ENCODE measurements at places on chromosomes 1 and 21. TPM values are rescaled to one million over a fixed set of nuclear protein-coding genes. Genes with fewer than 3 reads are reported as not detected.

GRCh38 chr1:182644886-182645285 lies 39.5 kb downstream of the RGS8 start:
- H3K36me3 ChIP-seq, result no peaks in the 10 kb centered on the region
- H3K27me3 ChIP-seq, result peaks cover 3% of the 10 kb centered on the region
- no peak overlapping the region for H3K4me3 ChIP-seq
- H3K4me1 ChIP-seq, result no peaks in the 10 kb centered on the region

Gene RGS13
- polyA plus RNA-seq, result not detected

Gene LRRC38
- polyA plus RNA-seq, result not detected

DNA sequence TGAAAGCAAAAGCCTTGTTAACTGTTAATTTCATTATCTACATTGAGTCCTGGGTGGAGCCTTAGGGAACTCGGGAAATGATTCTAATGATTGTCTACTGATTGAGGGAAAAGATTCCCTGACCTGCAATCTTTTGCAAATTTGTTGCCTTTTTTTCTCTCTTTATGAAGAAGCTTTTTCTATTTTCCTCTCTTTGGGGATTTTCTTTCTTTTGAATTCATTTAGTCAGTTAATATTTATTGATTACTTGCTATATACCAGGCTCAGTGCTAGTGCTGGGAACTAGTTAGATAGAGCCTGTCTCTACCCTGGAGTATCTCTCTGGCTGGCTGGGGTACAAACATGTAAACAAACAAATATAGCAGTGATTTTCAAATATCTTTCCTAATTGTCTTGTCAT lies 71.2 kb upstream of the CACYBP start:
- no peak overlapping the region for H3K4me3 ChIP-seq
- no peaks in the 10 kb centered on the region for H3K36me3 ChIP-seq
- no peaks in the 10 kb centered on the region for H3K4me1 ChIP-seq
- H3K27me3 ChIP-seq, result no peaks in the 10 kb centered on the region

Gene TOE1
- polyA plus RNA-seq, result 15.5 TPM

All from IMR-90 (cell line).